ENCODE measurements at places on chromosomes 2 and 18.

- ATAC-seq = no peak
These were observed 4.3 kb downstream of the POLR2D start for GRCh38 chr2:127853671-127854070.

DNA sequence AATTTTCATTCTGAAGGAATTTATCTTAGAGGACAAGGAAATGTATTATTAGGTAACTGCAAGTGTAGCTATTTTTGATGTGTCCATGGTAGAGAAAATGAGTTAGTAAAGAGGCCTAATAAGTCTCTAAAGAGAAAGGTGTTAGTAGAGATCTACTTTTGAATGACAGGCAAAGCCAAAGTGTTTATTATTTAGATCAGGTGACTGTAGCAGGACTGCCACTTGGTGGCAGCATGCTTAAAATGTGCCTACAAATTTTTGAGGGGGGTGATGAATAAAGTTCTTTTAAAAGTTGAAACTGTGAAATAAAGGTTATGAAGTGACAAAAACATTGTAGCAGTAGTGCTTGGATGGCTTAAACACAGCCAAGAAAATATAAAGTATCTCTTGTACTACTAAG is 421.5 kb upstream of the MEIS1 start:
- no peak for ATAC-seq

GRCh38 chr2:29923110-29923721 is 1.8 kb upstream of the ALK start:
- no peak for ATAC-seq

- ATAC-seq = no peak
These were observed 109.8 kb upstream of the SIX2 start for GRCh38 chr2:45119038-45119437.

DNA sequence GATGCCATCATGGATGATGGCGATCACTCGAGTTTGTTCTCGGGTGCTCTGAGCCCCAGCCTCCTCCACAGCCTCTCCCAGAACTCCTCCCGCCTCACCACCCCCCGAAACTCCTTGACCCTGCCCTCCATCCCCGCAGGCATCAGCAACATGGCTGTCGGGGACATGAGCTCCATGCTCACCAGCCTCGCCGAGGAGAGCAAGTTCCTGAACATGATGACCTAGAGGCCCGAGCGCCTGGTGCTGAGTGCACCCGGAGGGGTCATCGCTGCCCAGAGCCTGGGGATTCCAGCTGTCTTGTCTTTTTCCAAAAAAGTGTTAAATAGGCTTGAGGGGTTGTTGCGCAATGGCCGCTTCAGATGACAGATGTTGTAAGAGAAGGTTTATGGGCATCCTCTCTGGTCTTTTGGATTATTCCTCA is 254.8 kb downstream of the GLI2 start:
- no peak for ATAC-seq
